ENCODE measurements at places on chromosomes 1 and 21. TPM values are rescaled to one million over a fixed set of nuclear protein-coding genes. Genes with fewer than 3 reads are reported as not detected.

Gene BNIPL
- total RNA-seq: 2.4 TPM

DNA sequence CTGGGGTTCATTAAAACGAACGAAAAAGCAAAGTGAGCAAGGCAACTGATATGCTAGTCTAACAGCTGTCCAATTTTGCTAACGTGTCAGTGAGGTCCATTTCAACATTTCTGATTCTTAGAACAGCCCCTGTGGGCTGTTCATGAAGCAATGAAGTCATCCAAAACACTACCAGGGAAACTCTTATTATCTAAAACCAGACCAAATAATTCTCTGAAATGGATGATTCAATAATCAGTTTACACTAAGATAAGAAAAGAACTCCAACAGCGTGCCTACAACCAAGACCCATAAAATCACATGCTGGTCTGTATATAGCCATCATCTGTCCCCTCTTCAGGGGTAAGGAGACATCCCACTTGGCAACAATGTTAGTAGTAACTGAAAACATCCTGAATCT is 122.7 kb downstream of the TGFBR3 start:
- H3K27me3 ChIP-seq: no peaks in the 10 kb centered on the region
- no peaks in the 10 kb centered on the region for H3K4me1 ChIP-seq
- no peak overlapping the region for H3K27ac ChIP-seq
- H3K36me3 ChIP-seq: no peaks in the 10 kb centered on the region
- H3K4me3 ChIP-seq: no peak overlapping the region
- DNase-seq: no peak

- no peak overlapping the region for H3K4me3 ChIP-seq
- no peak overlapping the region for H3K27ac ChIP-seq
- DNase-seq: peak; percentile 25
- H3K4me1 ChIP-seq: peaks cover 5% of the 10 kb centered on the region
- H3K27me3 ChIP-seq: no peaks in the 10 kb centered on the region
- no peaks in the 10 kb centered on the region for H3K36me3 ChIP-seq
Measured at GRCh38 chr1:38082769-38083263, 36.2 kb upstream of the POU3F1 start.

DNA sequence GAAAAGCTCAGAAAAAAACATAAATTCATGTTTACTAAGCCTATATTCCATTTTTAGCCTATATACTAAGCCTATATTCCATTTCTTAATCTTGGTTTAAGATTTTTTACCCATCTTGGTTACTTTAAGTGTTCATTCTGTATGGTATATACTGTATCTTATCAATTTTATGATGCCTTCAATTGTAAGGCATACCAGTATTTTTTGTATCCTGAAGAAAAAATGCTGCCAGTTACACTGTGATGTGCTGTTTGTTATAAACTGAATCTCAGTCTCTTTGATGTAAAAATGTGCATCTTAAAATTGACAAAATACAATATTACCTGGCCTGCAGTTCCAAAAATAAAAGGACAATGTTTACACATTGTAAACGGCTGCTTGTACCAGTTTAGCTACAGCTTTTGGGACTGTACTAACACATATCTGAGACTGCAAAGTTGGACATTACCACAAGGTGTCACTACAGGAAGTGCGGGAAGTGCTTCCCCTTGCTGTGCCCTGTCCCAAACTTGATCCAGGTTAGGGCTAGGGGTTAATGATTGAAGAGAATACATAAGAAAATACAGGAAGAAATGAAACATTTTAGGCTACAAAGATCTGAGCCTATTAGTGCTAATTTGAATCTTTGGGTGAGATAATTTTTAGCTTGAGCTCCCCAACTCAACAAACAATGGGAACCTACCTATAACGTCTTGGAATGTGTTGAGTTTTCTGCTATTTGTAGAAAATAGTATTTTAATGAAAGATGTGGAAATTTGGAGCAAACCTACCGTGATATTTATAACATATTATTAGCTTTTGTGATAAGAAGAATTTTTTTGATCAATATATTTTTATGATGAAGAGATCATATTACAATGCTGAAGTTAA is 108.9 kb downstream of the LBR start:
- no peak overlapping the region for H3K27ac ChIP-seq
- peak; percentile 83 for DNase-seq

DNA sequence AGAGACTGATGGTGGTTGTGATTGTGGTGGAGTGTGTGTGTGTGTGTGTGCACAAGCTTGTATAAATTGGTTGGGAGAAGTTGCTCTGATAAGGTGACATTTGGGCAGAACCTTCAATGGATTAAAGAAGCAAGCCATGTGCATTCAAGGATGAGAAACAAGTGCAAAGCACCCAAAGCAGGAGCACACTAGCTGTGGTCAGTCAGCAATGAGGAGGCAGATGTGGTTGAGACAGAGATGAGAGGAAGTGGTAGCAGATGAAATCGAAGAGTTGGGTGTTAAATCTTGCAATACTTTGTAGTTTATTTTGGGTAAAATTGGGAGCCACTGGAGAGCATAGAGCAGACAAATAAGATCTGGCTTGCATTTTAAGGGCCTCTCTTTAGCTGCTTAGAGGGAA is 4.4 kb upstream of the PGBD5 start:
- H3K27ac ChIP-seq: no peak overlapping the region
- no peaks in the 10 kb centered on the region for H3K27me3 ChIP-seq
- H3K36me3 ChIP-seq: no peaks in the 10 kb centered on the region
- no peak for DNase-seq
- H3K4me3 ChIP-seq: no peak overlapping the region

- no peak for DNase-seq
- H3K27ac ChIP-seq: no peak overlapping the region
- peaks cover 7% of the 10 kb centered on the region for H3K4me1 ChIP-seq
- no peaks in the 10 kb centered on the region for H3K36me3 ChIP-seq
- no peaks in the 10 kb centered on the region for H3K27me3 ChIP-seq
Measured at GRCh38 chr1:192550922-192551534, 24.5 kb upstream of the RGS1 start.

Gene TSPAN2
- total RNA-seq: 15.0 TPM

GRCh38 chr1:149928401-149928724 is 760 bp upstream of the SF3B4 start:
- peaks cover 30% of the 10 kb centered on the region for H3K36me3 ChIP-seq
- H3K4me1 ChIP-seq: peaks cover 20% of the 10 kb centered on the region
- DNase-seq: no peak
- peak overlapping the region; percentile 75 for H3K4me3 ChIP-seq
- H3K27me3 ChIP-seq: no peaks in the 10 kb centered on the region

Gene GJA5
- total RNA-seq: 1.7 TPM
